ENCODE measurements at places on chromosomes 3 and 15. TPM values are rescaled to one million over a fixed set of nuclear protein-coding genes. Genes with fewer than 3 reads are reported as not detected.
A peak's percentile ranks its signal among the peaks of the same experiment; 100 is the strongest.

The B3GALNT1 gene
- total RNA-seq: 2.2 TPM

The MYO5C gene
- total RNA-seq: 1.3 TPM

The COMMD4 gene
- total RNA-seq: 72.3 TPM

DNA sequence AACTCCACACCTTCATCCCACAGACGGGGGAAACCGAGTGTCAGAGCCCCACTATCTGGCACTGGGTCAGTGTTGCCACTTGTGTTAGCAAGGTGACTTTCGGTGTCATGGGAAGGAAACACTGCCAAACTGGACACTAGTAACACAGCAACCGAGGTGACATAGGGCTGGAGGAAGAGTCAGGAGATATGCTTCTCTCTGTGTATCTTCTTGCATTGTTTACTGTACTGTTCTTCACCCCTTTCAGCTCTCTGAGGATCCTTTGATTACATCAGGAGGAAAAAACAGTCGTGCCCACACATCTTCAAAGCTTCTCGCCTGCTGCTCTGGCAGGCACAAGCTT, 109.4 kb upstream of the RAD18 start:
- no peaks in the 10 kb centered on the region for H3K4me1 ChIP-seq
- no peak overlapping the region for H3K4me3 ChIP-seq
- H3K27ac ChIP-seq: no peak overlapping the region
- DNase-seq: no peak
- H3K36me3 ChIP-seq: no peaks in the 10 kb centered on the region

GRCh38 chr3:33117461-33117860, 3.6 kb downstream of the CRTAP start:
- H3K36me3 ChIP-seq: peaks cover 2% of the 10 kb centered on the region
- H3K27me3 ChIP-seq: no peaks in the 10 kb centered on the region
- H3K4me3 ChIP-seq: no peak overlapping the region
- DNase-seq: peak; percentile 14
- peaks cover 26% of the 10 kb centered on the region for H3K4me1 ChIP-seq

DNA sequence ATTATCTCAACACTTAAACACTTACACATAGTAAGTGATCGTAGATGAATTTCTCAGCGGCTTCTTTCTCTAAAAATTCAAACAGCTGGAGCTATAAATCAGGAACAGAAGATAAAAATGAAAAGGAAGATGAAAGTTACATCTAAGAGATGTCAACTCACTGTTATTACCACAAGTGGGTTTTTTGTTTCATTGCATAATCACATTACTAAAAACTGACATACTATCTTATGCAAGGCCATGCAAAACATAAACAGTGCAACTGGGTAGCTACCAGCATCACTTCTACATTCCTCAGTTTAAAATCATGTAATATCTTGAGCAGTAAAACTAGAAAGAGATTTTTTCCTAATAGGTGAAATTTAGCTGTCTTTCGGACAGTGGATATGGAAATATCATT, 14.9 kb downstream of the MINDY4B start:
- no peak overlapping the region for H3K27ac ChIP-seq
- peaks cover 9% of the 10 kb centered on the region for H3K27me3 ChIP-seq
- no peak for DNase-seq
- H3K36me3 ChIP-seq: no peaks in the 10 kb centered on the region

DNA sequence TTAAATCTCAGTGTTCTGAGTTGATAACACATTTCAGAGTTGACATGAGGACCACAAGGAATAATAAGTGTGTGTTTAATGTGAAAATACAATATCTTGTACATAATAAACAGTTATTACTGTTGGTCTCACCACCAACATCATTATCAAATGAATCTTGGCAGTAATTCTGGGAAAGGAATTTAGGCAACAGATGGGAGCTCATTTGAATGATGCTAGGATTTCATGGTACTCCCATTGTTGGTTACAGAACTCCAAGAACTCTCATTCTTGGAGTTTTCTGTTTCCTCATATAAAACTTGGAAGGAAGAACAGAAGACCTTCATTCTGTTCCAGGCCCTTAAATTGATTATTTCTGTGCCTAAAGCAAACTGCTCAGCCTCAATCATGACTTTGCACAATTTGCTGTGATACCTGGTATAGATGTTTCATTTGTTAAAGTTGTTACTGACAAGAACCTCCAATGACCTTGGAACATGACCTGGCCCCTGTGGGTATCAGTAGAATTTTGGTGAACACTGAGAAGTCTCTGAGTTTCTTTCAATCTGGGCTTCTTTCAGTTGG, 385.8 kb downstream of the LPP start:
- H3K27me3 ChIP-seq: no peaks in the 10 kb centered on the region
- H3K27ac ChIP-seq: no peak overlapping the region
- DNase-seq: no peak
- H3K4me3 ChIP-seq: no peak overlapping the region
- peaks cover 9% of the 10 kb centered on the region for H3K4me1 ChIP-seq
- no peaks in the 10 kb centered on the region for H3K36me3 ChIP-seq

- H3K27ac ChIP-seq: no peak overlapping the region
- no peak for DNase-seq
- H3K27me3 ChIP-seq: no peaks in the 10 kb centered on the region
- H3K4me1 ChIP-seq: no peaks in the 10 kb centered on the region
Observed at GRCh38 chr3:112304611-112305010, 10.6 kb upstream of the SLC9C1 start.

DNA sequence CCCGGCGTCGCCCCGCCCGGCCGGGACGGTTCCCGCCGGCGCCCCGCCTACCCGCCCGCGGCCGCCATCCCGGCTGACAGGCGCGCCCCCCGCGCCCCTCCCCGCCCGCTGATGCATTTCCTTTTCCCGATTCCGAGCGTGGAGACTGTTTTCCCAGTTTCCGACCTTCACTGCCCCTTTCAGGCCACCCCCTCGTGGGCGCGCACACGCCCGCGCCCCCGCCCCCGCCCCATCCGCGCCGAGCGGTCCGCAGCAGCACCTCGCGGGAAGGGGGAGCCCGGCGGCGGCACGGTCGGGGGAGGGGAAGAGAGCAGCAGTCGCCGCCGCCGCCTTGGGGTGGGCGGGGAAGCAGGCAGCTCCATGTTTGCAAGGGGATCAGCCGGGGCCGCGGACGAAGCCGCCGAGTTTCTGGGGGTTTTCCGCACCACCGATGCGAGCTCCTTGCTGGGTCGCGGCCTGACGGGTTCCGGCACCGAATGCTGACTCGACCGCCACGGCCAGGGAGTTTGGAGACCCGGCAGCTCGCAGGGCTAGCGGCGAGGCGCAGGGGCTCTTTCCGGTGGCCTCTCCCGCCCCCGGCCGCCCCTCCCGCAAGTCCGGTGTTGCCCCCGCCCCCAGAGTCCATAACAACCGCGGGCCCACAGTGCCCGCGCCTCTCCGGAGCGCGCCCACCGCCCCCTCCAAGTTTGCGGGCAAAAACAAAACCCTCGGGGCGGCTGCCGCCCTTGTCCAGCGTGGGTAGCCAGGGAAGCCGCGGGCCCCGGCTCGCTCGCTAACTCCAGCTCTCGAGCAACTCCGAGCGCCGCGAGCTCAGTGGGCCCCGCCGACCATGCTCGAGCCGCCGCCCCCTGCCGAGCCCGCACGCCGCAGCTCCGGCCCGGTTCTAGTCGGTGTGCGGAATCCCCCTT, 3.2 kb upstream of the SIN3A start:
- peaks cover 6% of the 10 kb centered on the region for H3K36me3 ChIP-seq
- H3K27ac ChIP-seq: peak overlapping the region; percentile 84
